ENCODE measurements at places on chromosomes 6 and 20.
A peak's percentile ranks its signal among the peaks of the same experiment; 100 is the strongest.

- DNase-seq, result no peak
Measured at GRCh38 chr6:151148111-151148510, 91.7 kb upstream of the AKAP12 start.

DNA sequence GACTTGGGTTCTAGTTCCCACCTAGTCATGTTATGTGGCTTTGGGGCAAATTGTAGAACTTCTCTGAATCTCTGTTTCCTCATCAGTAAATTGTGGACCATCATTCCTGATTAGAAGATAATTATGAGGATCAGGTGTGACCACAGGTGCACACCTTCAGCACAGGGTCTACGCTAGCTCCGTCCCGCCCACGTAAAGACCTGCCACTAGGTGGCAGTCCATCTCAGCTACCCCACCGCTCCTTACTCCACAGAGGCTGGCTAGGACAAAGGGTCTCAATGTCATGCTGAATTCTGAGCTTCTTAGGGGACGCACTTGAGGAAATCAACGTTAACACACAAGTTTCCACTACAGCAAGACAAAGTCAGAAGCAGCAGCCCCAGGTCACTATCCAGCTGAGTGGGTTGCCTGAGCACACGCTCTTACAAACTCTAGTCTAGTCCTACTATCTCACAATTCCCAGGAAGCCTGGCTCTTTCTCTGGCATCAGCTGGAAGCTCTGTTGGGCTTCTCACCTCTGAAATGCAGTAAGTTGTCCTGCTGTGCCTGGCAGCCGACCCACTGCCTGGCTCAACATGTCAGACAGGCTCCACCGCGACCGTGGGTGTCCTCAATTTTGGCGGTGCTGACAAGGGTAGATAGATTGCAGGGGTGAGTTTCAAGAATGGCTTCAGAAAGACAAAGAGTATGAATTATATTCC is 2.0 kb upstream of the PLCG1 start:
- DNase-seq, result no peak

DNA sequence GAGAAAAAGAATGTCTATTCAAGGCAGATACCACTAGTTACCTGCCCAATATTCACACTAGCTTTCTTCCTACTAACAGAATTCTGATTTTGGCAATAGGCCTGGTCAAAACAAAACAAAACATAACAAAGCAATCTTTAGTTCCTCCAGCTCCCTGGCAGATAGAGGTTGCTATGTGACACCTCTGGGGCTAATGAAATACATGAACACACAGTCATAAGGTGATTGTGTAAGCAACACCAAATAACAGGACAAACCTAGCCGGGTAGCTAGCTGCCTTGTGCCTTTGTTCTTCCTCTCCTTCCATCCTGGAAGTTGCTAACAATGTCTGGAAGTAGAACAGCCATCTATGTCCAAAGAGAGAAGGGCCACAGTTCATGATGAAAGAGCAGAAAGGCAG is 6.0 kb upstream of the HMGN3 start:
- DNase-seq, result no peak

GRCh38 chr6:56520218-56520617 is 122.5 kb downstream of the DST start:
- no peak for DNase-seq

DNA sequence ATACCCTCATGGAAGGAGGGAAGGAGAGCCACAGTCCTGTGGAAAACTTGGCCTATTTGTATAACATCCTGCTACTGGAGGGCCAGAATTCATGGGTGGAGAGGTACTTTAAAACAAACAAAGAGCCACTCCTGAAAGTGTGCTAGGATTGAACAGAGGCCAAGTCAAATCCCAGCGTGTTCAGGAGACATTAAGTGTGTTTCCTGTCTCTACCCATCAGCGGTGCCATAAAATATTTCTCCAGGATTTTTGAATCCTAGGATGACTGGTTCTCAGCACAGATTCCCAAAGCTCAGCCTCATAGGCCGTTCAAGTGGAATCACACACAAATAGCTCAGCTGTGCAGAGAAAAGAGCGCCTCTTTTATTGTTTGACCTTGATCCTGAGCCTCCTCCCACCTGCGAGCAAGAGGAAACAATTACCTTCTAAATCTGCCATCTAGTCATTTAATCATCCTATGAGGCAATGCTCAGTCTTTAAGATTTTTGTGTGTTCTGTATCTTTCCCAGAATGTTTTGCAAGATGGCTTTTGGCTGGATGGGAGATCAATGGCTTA is 31.8 kb upstream of the RALGAPA2 start:
- DNase-seq, result no peak

DNA sequence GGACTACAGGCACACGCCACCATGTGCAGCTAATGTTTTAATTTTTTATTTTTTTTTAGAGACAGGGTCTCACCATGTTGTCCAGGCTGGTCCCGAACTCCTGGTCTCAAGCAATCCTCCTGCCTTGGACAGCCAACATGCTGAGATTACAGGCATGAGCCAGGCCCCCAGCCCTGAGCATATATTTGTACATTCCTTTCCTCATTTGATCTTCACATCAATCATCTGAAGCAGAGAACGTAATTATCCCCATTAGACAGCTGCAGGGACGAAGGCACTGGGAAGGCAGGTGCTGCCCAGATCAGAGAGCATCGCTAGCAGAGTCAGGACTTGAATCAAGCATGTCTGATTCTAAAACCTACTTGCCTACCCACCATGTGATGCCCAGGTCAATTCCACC is 41.0 kb upstream of the SIRPA start:
- DNase-seq, result no peak

- DNase-seq, result no peak
Measured at GRCh38 chr6:5184878-5185277, 75.9 kb downstream of the LYRM4 start.

- DNase-seq, result no peak
Measured at GRCh38 chr6:144989319-144990107, 704.4 kb downstream of the UTRN start.

DNA sequence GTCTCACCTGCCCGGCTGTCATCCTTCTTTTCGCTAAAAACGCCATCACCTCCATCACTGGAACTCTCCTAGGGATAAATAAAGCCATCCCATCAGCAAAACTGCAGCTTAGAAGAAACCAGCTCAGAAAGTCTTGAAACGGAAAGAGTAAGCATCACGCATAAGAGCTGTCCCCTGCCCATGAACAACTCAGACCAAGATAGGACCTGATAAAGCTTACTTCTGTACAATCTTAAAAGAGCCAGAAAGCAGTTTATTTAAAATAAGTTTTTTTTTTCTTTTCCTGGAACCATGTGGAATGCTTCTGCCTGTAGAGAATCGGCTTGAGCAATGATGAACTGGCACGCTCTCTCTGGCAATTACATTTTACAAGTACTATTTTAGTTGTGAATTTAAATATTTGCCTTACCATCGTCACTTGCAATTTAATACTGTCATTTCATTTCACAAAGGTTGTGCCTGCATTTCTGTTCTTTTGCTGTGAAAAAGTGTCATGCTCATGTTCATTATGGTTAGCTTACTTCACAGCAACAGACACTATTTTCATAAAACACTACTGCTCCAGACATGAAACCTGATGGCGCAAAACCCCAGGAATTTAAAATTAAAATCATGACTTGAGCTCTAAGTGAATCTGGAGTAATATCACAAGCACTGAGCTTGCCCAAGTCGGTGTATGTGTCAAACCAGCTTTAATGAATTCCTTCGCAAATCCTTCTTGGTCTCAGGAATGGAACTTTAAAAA is 59.6 kb upstream of the EMILIN3 start:
- DNase-seq, result no peak

DNA sequence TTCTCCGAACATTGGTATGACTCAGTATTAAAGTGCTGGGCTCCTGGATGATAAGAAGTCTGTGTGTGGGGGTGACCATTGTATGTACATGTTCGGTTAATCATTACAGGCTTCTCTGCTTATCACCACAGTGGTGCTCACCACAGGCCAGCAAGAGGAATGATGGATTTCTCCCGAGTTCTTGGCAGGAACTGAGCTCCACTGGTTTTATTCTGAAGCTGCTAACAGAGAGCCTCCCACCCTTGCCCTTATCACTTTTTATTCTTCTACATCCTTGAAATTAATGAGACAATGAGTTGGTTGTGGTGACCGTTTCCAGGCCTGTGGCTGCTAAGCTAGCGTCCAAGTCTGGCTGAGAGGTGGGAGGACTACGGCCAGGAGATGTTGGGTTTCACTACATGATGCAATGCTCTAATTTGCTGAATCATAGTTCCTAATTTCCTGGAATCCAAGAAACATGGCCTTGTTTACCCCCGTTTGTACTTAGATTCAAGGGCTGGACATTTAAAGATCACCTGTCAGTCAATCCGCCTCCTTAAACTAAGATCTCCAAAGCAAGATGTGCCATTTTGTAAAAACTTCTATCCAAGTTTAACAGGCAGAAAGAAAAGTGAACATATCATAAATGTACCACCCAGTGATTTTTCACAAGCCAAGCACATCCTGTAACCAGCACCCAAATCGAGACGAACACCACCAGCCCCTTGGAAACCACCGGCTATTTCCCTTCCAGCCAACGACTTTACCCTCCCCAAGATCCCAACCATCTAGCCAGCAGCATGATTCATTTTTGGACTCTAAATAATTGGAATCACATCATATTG is 172.5 kb downstream of the FOXA2 start:
- DNase-seq, result no peak

DNA sequence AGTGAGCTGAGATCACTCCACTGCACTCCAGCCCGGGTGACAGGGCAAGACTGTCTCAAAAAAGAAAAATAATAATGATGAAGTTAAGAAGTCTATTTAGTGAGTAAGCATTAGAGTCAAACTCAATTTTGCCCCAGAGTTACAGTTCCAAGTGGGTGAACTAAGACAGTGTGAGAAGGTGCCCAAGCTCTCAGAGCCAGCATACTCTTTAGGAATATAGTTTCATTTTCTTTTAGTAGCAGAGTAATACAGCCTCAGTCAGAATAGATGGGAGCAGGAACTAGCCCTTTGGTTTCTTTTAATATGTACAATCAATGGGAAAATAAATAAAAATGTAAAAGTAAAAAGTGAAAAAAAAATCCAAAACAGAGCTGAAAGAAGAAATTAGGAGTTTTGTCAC is 87.0 kb upstream of the ADGRF1 start:
- DNase-seq, result no peak

GRCh38 chr20:32359633-32360332 is 1.7 kb downstream of the ASXL1 start:
- no peak for DNase-seq

DNA sequence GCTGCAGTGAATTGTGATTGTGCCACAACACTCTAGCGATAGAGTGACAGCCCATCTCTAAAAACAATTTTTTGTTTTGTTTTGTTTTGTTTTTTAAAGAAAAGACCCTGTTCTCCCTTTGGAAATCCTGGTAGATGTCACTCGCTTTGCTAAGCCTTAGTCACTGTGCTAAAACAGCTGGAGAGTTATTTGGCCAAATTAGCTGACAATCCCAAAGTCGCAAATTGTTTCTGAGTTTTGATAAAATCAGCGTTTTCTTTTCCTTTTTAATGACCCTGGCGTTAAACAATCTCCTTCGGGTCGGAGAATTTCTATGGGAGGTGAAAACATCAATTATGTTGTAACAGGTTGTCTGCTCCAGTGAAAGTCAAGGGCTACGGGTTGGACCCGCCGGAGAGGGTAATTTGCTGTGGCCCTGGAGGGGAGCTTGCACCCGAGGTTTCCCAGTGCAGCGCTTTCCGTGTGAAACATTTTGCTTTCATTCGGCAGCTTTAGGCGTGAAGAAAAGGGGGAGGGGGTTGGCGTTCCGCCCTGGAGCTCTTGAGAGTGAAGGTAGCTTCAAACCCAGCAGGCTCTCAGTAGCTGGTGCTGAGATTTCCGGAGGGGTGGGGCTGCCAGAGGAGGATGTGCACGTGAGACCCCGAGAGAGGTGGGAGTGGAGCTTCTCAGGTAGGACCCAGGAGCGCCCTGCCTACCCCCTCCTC is 296.6 kb downstream of the PHACTR1 start:
- no peak for DNase-seq

DNA sequence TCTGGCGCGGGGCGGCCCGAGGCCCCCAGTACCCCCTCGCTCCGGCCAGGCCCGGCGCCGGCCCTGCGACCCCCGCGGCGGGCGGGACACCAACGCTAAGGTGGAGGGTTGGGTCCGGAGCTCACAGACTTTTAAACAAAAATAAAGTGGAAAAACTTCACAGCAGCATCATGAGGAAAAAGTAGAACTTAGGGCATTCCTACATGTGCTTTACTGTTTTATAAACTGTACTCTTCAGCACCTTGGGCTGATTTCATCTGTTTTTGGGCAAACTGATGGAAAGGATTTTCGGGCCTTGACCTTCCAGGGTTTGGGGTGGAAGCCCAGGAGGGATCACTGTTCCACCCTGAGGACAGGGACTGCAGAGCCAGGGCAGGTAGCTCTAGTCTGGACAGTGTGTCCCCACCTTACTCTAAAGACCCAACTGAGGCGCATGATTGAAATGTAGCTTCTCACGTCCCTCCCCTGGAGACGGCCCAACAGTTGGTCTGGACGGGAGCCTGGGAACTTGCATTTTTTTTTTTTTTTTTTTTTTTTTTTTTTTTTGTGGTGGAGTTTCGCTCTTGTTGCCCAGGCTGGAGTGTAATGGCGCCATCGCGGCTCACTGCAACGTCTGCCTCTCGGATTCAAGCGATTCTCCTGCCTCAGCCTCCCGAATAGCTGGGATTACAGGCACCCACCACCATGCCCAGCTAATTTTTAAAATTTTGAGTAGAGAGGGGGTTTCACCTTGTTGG is 740 bp downstream of the NELFCD start:
- DNase-seq, result peak; percentile 19

GRCh38 chr6:52108128-52108527 is 20.7 kb upstream of the PKHD1 start:
- DNase-seq, result no peak

DNA sequence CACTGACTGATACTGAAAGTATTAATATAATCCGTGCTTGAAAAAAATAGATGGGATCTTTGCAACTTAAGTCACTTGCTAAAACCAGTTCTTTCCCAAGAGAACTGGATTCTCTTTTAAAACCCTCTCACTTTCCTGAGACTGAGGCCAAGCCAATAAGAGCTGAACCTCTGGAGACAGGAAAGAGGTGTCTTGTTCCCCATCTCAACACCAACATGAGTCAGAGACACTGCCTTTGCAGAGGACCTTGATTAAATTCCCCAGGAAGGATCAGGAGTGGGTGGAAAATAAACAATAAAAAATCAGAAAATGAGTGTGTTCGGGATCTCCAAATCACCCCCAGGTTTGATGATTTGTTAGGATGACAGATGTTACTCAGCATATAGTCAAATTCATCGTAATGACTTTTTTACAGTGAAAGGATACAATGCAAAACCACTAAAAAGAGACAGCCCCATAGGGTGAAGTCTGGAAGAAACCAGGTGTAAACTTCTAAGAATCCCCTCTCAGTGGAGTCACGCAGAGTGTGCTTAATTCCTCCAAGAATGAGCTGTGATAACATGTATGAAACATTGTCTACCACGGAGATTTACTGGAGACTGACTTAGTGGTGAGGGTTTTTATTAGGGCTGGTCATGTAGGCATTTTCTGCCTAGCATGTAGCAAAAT is 122.8 kb upstream of the BEND3 start:
- DNase-seq, result peak; percentile 21

- no peak for DNase-seq
Measured at GRCh38 chr6:40258531-40258930, 324.3 kb upstream of the MOCS1 start.

- peak; percentile 99 for DNase-seq
Measured at GRCh38 chr20:53829255-53829723, 235.7 kb upstream of the ZNF217 start.

- peak; percentile 52 for DNase-seq
Measured at GRCh38 chr20:21342656-21343345, 39.7 kb downstream of the XRN2 start.
